ENCODE measurements at places on chromosomes 12 and 14. TPM values are rescaled to one million over a fixed set of nuclear protein-coding genes. Genes with fewer than 3 reads are reported as not detected.

Gene CLEC1A
- total RNA-seq: 2.8 TPM

Gene SMCO2
- not detected for total RNA-seq

- no peak overlapping the region for H3K27ac ChIP-seq
- H3K27me3 ChIP-seq: no peaks in the 10 kb centered on the region
- H3K36me3 ChIP-seq: no peaks in the 10 kb centered on the region
- H3K4me1 ChIP-seq: no peaks in the 10 kb centered on the region
Observed at GRCh38 chr14:100737526-100737925, 10.8 kb downstream of the DLK1 start.

- H3K36me3 ChIP-seq: no peaks in the 10 kb centered on the region
- no peak overlapping the region for H3K4me3 ChIP-seq
- H3K4me1 ChIP-seq: no peaks in the 10 kb centered on the region
- no peak overlapping the region for H3K27ac ChIP-seq
- no peaks in the 10 kb centered on the region for H3K27me3 ChIP-seq
Observed at GRCh38 chr14:50670196-50670865, 2.2 kb upstream of the SAV1 start.

GRCh38 chr12:131916306-131917138 is 12.6 kb upstream of the PUS1 start:
- no peak overlapping the region for H3K4me3 ChIP-seq
- DNase-seq: no peak
- no peak overlapping the region for H3K27ac ChIP-seq
- H3K36me3 ChIP-seq: peaks cover 73% of the 10 kb centered on the region

DNA sequence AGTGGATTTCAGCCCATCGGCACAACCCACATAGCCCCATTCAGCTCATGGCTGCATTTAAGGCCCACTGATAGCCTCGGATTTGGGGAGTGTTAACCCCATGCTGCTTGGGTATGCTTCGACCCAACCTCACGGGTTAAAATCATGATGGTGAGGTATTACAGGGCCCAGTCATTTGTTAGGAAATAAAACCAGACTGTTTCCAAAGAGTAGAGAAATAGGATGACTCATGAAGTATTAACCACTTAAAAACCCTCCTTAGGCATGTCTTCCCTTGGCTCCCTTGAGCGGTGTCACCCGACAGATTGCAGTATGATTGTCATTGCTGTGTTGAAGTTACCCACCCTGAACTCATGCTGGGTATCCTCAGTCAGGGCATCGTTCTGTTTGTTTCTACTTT is 289.1 kb downstream of the CACNA1C start:
- no peaks in the 10 kb centered on the region for H3K4me1 ChIP-seq
- H3K27ac ChIP-seq: no peak overlapping the region
- no peak overlapping the region for H3K4me3 ChIP-seq
- no peaks in the 10 kb centered on the region for H3K27me3 ChIP-seq
- DNase-seq: no peak

DNA sequence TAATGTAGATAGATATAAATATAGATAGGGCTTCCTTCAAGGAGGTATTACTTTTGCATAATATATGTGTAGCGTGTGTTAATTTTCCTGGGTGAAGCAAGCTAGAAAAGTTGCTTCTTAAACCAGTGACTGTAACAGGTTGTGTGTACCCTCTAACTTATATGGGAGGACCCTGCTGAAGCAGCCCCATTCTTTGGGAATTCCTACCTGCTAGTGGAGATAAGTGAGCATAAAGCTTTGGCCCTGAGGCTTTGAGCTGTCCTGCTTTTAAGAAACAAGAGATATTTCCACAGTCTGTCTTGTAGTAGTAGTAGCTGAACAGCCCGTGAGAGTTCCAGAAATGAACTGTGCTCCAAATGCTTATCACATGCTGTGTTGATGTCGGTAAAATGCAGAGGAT is 8.6 kb downstream of the RMST start:
- no peaks in the 10 kb centered on the region for H3K36me3 ChIP-seq
- DNase-seq: no peak
- no peak overlapping the region for H3K27ac ChIP-seq
- no peaks in the 10 kb centered on the region for H3K4me1 ChIP-seq

DNA sequence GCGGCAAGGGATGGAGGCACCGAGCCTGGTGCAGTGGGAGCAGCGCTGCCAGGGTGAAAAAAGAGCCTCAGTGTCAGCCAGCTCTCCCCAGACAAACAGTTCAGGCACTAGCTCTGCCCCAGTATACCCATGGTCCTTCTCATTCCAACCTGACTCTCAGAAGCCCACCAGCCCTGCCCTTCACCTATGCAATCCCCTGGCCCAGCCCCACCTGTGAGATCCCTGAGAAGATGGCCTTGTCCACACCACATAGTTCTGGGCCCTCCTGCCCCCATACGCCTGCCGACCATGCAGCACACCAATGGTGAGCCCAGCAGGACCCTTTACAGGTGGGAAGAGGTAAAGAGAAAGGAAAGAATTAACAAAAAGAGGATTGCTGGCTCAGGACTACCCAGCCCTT is 6.5 kb downstream of the KMT2D start:
- H3K27ac ChIP-seq: no peak overlapping the region
- no peak overlapping the region for H3K4me3 ChIP-seq

DNA sequence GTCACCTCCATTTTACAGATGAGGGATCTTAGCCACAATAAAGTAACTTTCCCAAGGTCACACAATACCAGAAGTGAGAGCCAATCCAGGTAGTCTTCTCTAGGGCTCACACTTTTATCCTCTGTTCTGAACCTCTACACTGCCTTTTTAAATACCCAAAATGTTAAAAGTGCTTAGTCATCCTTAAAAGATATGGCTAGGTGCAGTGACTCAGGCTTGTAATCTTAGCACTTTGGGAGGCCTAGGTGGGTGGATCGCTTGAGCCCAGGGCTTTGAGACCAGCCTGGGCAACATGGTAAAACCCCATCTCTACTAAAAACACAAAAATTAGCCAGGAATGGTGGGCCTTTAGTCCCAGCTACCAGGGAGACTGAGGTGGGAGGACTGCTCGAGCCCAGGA is 104.1 kb upstream of the PPP4R3A start:
- no peaks in the 10 kb centered on the region for H3K36me3 ChIP-seq
- H3K4me1 ChIP-seq: no peaks in the 10 kb centered on the region
- DNase-seq: no peak

Measured in right atrium auricular region (tissue), 2 donors.